ENCODE measurements at places on chromosomes 6 and 20.

GRCh38 chr6:39416026-39416425 lies 93.5 kb upstream of the KCNK16 start:
- DNase-seq = no peak

DNA sequence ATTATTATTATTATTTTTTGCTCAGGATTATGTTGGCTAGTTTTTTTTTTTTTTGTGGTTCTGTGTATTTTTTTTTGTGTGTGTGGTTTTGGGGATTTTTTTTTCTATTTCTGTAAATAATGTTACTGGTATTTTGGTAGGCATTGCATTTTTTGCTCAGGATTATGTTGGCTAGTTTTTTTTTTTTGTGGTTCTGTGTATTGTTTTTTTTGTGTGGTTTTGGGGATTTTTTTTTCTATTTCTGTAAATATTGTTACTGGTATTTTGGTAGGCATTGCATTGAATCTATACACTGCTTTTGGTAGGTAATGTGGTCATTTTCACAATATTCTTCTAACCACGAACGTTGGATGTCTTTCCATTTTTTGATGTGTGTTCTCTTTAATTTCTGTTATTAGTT lies 17.4 kb downstream of the PHF3 start:
- DNase-seq = no peak

DNA sequence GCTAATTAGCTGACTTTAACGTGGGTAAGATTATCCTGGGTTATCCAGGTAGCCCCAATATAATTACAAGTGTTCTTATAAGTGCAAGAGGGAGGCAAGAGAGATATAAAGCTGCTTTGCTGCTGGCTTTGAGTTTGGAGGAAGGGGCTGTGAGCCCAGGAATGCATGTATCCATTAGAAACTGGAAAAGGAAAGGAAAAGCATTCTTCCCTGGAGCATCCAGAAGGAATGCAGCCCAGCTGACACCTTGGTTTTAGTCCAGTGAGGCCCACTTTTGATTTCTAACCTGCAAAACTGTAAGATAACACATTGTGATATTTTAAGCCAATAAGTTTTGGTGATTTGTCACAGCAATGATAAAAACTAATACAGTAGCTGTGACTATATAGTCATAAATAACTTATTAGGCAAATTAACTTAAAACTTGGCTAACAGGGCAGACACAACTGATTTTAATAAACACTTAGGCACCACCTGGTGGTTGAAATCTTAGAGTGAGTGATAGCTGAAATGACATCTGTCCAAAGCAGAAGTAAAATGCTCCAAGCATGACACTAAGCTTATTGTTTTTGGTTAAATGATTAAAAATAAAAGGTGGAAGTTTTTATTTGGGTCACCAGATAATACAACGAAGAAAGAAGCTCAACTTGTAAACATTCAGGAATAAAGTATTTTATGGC lies 35.6 kb downstream of the ADGRF4 start:
- DNase-seq = no peak

DNA sequence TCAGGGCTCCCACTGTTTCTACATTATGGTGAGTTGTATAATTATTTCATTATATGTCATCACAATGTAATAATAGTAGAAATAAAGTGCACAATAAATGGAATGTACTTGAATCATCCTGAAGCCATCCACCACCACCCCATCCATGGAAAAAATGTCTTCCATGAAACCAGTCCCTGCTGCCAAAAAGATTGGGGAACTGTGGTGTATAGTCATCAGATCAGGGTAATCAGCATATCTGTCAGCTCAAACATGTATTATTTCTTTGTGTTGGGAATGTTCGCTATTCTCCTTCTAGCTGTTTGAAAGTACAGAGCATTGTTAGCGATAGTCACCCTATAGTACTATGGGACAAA lies 33.8 kb upstream of the SLC22A23 start:
- no peak for DNase-seq

- DNase-seq = no peak
These were observed 22.8 kb downstream of the ISM1 start for GRCh38 chr20:13243826-13244376.

GRCh38 chr20:3164763-3165410 lies 5.2 kb upstream of the FASTKD5 start:
- no peak for DNase-seq

GRCh38 chr20:4488407-4489339 lies 233.0 kb upstream of the PRND start:
- no peak for DNase-seq

- DNase-seq = no peak
These were observed 22.7 kb downstream of the HLA-A start for GRCh38 chr6:29964887-29965562.

GRCh38 chr6:152634773-152635172 lies 2.4 kb downstream of the SYNE1 start:
- no peak for DNase-seq

GRCh38 chr20:46056970-46057855 lies 28.2 kb downstream of the SLC12A5 start:
- no peak for DNase-seq

DNA sequence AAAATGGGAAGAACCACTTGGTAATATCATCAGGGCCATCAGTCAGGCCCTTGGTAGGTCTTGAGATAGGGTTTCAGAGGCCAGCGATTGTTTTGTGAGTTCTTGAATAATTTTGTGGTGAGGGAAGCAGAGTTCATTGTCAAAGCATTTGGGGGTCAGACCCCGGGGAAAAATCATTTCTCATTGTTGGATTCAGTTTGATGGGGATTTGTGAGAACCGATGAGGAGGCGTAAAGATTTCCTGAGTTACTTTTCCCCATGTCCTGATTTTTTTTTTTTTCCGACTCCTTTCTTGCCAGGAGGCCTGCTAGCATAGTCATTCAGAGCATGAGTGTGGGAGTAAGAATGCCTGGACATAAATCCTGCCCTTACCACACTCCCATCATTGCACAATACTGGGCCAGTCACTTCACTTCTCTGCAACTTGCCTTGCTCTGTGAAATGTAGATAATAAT lies 60.3 kb downstream of the TSHZ2 start:
- DNase-seq = no peak

DNA sequence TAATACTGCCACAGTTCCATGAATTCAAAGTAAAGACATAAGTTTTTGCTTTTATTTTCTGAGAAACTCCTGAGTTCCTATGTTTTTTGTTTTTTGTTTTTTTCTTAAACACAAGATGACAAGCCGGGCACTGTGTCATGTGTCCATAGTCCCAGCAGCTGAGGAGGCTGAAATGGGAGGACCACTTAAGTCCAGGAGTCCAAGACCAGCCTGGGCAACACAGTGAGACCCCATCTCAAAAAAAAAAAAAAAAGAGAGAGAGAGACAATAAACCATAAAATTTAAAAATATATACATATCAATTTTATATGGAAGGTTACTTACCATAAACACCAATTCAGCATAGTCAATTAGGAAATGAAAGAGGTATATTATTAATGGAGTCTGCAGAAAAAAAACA lies 31.9 kb downstream of the PIGU start:
- DNase-seq = no peak

GRCh38 chr20:31566658-31567379 lies 38.3 kb upstream of the ID1 start:
- no peak for DNase-seq

GRCh38 chr6:94184666-94185464 lies 765.5 kb upstream of the EPHA7 start:
- no peak for DNase-seq

DNA sequence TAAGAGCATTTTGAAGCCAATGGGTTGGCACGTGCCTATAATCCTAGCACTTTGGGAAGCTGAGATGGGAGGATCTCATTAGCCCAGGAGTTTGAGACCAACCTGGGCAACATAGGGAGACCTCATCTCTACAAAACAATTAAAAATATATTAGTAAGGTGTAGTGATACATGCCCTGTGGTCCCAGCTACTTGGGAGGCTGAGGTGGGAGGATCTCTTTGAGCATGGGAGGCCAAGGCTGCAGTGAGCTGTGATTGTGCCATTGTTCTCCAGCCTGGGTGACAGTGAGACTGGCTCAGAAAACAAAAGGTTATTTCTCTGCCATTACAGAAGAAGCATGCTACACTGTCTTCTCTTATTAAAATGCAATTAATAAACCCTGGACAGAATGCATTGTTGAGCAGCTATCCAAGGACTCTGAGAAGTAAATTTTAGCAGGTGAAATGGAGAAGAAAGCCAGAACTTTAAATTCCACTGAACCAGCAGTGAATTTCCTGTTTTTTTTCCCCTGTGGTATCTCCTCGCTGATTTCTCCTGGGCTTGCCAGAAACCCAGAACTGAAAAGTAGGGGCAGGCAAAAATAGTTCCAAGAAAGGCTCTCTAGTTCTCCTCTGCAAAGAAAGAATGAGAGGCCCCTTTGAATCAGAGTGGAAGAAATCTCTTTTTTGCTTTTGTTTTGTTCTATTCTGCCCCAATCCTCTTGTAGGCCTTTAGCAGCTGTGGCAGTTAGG lies 8.4 kb downstream of the AMD1 start:
- DNase-seq = no peak
